ENCODE measurements at places on chromosomes 1 and 21.

DNA sequence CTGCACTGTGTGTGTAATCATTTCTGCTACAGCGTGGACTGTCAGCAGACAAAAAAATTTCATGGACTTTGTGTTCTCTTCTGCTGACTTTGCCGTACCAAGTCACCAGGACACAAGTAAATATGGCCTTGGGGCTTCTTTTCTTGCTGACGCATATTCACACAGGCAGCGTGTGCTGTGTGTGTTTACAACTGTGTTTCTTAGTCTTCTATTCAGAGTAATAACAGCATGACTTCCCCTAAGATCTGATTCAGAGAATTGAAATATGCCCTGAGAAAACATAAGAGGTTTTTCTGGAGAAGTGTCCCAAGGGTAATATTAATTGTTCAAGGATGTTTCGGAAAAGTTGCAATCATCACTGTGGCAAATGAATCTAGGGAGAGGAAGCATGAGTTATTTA lies 47.1 kb upstream of the DYNLT5 start:
- no peak for DNase-seq

GRCh38 chr1:57204942-57205787 lies 218.7 kb downstream of the DAB1 start:
- DNase-seq, result no peak

- no peak for DNase-seq
Measured at GRCh38 chr1:52927212-52928014, at the start of gene SCP2. TSS of gene SCP2 (plus strand) at chr1:52927276. CDS start at chr1:52927397, 121 bp downstream.

DNA sequence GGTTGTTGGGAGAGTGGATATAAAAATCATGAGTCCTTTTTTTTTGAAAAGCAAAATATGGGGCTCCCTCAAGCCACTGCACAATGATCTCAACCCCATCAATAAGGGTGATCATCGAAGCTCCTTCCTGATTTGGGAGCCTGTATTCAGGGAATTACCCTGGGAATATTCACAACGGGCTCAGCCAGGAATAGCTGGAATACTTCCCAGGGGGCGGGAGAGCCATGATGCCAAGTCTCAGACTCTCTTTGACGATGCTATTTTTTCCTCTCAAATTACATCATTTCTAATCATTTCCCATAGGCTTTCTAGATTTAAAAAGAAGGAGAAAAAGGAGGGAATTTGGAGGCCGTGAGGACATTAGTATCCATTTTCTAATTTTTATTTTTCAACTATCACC lies 18.4 kb downstream of the OLIG1 start:
- no peak for DNase-seq

- DNase-seq, result peak; percentile 52
Measured at GRCh38 chr1:44602634-44603628, 71.3 kb downstream of the TMEM53 start.

GRCh38 chr1:45815667-45816458 lies 12.5 kb downstream of the MAST2 start:
- DNase-seq, result no peak

DNA sequence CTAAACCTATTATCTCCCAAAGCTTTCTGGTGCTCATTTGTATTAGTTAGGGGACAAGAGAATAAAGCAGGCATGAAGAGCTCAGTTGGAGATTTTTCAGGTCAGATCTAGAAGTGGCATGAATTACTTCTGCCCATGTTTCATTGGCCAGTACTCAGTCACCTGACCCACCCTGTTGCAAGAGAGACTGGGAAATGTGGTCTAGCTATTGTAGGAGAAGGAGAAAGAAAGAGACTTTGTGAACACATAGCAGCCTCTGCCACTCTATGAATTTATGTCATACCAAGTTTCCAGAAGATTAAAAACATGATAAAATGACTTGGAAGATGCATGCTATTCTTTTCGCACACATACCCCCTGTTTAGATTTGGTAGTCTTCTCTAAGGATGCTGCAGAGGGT lies 302.3 kb upstream of the RUNX1 start:
- no peak for DNase-seq

- no peak for DNase-seq
Measured at GRCh38 chr21:17352996-17353655, 159.7 kb upstream of the CXADR start.

GRCh38 chr1:174874331-174875053 lies 125.3 kb upstream of the CACYBP start:
- DNase-seq, result no peak

GRCh38 chr1:54139711-54140110 lies 13.1 kb downstream of the CDCP2 start:
- no peak for DNase-seq

GRCh38 chr1:227559499-227559898 lies 3.9 kb upstream of the ZNF678 start:
- no peak for DNase-seq

- DNase-seq, result no peak
Measured at GRCh38 chr1:170530972-170531757, 801 bp upstream of the GORAB start.

DNA sequence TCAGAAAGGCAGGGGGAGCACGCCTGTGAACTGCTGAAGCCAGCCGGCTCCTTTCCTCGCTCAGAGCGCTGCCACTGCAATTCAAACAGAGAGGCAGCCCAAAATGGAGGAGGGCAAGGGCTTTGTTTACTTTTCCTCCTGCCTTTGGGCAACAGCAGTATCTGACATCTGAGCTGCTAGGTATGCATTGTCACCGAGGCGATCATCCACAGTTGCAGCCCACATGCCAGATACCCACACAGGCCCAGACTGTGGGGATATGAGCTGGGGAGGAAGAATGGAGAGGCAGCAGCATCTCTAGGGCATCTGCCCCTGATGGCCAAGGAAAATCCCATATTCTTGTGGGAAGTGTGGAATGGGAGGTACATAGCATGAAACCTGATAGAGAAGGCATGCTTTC lies 357.1 kb downstream of the BARHL2 start:
- no peak for DNase-seq

DNA sequence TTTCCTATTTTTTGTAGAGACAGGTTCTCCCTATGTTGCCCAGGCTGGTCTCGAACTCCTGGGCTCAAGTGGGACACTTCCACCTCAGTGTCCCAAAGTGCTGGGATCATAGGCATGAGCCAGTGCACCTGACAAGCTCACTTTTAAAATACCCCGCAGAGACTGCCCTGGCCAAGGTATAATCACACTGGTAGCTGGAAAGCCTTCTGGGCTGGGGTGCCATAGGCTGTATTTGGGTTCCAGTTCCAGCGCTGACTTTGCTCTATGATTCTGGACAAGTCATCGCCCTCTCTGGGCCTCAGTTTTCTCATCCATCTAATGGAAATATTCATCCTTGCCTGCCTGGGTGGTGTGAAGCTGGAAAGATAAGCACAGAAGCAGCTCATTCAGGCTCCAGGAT lies 10.4 kb downstream of the LDLRAD1 start:
- DNase-seq, result no peak

- no peak for DNase-seq
Measured at GRCh38 chr1:46098027-46098712, 34.3 kb downstream of the PIK3R3 start.

- no peak for DNase-seq
Measured at GRCh38 chr1:111563619-111564018, 56.0 kb upstream of the RAP1A start.

DNA sequence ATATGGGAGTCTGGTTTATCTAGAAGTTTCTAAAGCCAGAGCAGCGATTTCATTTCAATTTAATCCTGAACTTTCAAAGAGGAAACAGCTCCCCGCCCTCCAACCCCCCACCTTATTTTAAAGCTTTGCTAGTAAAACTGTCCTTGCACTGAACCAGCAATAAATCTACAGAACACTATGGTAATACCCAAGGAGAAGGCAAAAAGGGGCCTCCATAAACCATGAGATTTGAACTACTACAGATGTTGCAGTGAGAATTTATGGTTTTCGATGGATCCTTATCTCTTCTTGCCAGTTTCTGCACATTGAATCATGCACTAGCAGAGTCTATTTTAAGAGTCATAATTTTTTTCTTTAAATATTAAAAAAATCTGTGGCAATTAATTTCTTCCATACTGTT lies 64.8 kb upstream of the BEND5 start:
- no peak for DNase-seq

GRCh38 chr1:45304311-45305081 lies 22.2 kb upstream of the HPDL start:
- no peak for DNase-seq

DNA sequence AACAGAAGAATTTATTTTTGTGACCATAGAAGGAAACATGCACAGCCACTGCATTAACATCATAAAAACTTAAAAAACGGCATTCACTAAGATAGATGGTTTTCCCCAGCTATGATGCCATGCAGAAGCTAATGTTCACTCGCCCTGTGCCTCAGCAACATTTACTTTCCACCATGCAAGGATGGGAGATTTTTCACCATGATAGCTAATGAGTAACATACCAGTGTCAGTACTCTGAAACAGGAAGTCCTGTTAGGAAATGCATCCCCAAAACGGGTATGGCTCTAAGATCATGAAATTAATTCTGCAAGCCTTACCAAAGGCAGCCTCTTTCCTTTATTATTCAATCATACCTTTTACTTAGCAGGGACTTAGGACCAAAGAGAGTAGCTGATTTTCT lies 17.5 kb upstream of the VAMP3 start:
- DNase-seq, result no peak

GRCh38 chr1:170714938-170715337 lies 51.0 kb downstream of the PRRX1 start:
- no peak for DNase-seq

GRCh38 chr1:19350566-19350965 lies 38.4 kb downstream of the SLC66A1 start:
- DNase-seq, result no peak

- DNase-seq, result no peak
Measured at GRCh38 chr1:230867101-230867902, 1.0 kb downstream of the C1orf198 start.

DNA sequence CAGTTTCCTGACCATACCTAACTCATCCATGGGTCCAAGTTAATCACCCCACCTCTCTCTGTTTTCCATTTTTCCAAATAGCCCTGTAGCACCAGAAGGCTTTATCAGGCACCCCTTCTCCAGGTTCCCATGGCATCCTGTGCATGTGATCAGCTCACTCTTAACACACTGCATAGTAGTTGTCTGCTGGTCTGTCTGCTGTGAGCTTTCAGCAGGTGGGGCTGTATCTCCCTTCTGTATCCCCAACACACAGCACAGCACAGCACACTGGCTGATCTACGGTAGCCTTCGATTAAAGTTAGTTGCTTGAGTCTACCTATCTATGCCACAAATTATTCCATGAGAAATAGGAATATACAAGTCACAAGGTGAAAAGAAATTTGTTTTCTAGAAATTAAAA lies 54.3 kb upstream of the C1orf198 start:
- no peak for DNase-seq

DNA sequence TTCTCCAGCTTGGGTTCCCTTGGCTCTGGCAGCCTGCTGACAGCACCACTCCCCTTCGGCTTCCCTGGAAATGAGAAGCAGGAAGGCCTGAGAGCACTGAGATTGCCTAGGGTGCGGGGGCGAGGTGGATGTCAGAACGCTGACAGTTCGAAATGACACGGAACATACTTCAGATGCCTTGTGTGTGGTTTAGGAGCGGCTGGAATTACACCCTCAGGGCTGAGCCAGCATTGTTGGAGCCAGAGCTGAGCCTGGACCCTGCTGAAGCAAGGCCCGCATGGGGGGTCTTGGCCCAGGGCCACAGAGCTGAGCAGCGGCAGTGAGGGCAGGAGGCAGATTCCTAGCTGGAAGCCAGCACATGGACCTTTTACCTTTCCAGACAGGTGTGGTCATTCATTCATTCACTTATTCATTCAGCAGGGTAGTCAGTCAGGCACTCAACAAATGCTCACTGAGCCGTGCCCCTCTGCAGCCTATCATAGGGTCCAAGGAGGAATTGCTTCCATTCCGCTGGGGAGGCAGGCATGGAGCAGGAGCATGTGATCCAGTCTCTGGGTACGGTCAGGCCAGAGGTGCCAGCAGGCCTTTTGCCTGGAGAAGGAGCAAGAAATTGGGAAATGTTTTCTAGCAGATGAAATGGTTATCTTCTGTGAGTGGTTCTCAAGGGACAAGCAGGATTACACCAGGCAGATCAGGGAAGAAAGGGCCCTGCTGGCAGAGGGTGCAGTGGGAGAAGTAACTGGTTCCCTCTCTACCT lies 6.6 kb upstream of the FOXE3 start:
- no peak for DNase-seq

GRCh38 chr1:119475866-119476439 lies 31.1 kb upstream of the HSD3B1 start:
- DNase-seq, result no peak

DNA sequence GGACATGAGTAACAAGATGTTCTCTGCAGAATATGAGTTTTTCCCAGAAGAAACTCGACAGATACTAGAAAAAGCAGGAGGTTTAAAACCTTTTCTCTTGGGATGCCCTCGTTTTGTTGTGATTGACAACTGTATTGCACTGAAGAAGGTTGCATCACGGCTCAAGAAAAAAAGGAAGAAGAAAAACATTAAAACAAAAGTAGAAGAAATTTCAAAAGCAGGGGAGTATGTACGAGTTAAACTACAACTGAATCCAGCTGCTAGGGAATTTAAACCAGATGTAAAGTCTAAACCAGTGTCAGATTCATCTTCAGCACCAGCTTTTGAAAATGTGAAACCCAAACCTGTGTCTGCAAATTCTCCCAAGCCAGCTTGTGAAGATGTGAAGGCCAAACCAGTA lies 92.5 kb downstream of the TTC3 start:
- DNase-seq, result no peak

DNA sequence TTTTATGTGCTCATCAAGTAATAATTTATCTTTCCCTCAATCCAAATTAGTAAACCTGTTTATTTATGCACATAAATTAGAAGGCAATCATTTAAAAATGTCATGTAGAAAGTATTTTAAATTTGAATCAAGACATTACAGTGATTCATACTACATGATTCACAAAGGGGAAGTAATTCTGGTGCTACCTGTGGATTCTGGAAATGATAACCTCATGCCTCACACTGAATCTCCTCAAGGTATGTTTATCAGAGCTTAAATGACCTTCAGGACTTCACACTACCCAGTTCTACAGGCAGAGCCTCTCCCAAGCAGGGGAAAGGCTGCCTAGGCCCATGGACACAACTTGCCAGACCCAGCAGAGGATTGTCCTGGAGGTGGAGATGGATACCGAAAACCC lies 25.2 kb upstream of the TDRD10 start:
- no peak for DNase-seq

GRCh38 chr1:215079456-215079855 lies 3.1 kb upstream of the KCNK2 start:
- DNase-seq, result no peak

DNA sequence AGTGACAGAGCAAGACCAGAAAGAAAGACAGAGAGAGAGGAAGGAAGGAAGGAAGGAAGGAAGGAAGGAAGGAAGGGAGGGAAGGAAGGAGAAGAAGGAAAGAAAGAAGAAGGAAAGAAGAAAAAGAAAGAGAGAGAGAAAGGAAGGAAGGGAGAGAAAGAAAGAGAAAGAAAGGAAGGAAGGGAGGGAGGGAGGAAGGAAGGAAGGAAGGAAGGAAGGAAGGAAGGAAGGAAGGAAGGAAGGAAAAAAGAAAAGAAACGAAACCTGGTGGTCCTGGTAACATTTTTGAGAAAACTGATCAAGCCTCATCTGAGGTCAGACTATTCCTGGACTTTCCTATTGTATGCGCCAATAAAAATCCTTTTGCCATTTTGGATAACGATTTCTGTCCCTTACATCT lies 8.2 kb upstream of the CTTNBP2NL start:
- DNase-seq, result no peak

All from NCI-H2081 treated with DMSO at 0.1 percent for 48 hours (cell line).